Cardiac muscle cell (in vitro differentiated cells and primary cell): ENCODE measurements at places on chromosomes 16 and 17. TPM values are rescaled to one million over a fixed set of nuclear protein-coding genes. Genes with fewer than 3 reads are reported as not detected.

- peak overlapping the region; percentile 50 for H3K27ac ChIP-seq
- H3K27me3 ChIP-seq, result no peaks in the 10 kb centered on the region
- peaks cover 3% of the 10 kb centered on the region for H3K36me3 ChIP-seq
- peaks cover 5% of the 10 kb centered on the region for H3K4me1 ChIP-seq
- no peak for DNase-seq
Observed at GRCh38 chr16:468068-468821, 42.8 kb downstream of the RAB11FIP3 start.

- DNase-seq, result no peak
- H3K4me1 ChIP-seq, result no peaks in the 10 kb centered on the region
- H3K4me3 ChIP-seq, result no peak overlapping the region
- no peak overlapping the region for H3K27ac ChIP-seq
- H3K27me3 ChIP-seq, result peaks cover 6% of the 10 kb centered on the region
- H3K36me3 ChIP-seq, result no peaks in the 10 kb centered on the region
Observed at GRCh38 chr16:65658349-65658748, 536.5 kb upstream of the CDH11 start.

GRCh38 chr17:72529386-72529785 is 408.6 kb downstream of the SOX9 start:
- DNase-seq, result no peak
- no peak overlapping the region for H3K27ac ChIP-seq
- no peaks in the 10 kb centered on the region for H3K27me3 ChIP-seq
- no peak overlapping the region for H3K4me3 ChIP-seq

- peaks cover 7% of the 10 kb centered on the region for H3K4me1 ChIP-seq
- H3K27me3 ChIP-seq, result no peaks in the 10 kb centered on the region
- no peak for DNase-seq
- no peak overlapping the region for H3K4me3 ChIP-seq
- no peaks in the 10 kb centered on the region for H3K36me3 ChIP-seq
Observed at GRCh38 chr17:58617563-58617962, 74.3 kb downstream of the TEX14 start.

- H3K27ac ChIP-seq, result no peak overlapping the region
- no peaks in the 10 kb centered on the region for H3K4me1 ChIP-seq
- no peaks in the 10 kb centered on the region for H3K27me3 ChIP-seq
Observed at GRCh38 chr17:72771734-72772133, 320.8 kb downstream of the SLC39A11 start.

DNA sequence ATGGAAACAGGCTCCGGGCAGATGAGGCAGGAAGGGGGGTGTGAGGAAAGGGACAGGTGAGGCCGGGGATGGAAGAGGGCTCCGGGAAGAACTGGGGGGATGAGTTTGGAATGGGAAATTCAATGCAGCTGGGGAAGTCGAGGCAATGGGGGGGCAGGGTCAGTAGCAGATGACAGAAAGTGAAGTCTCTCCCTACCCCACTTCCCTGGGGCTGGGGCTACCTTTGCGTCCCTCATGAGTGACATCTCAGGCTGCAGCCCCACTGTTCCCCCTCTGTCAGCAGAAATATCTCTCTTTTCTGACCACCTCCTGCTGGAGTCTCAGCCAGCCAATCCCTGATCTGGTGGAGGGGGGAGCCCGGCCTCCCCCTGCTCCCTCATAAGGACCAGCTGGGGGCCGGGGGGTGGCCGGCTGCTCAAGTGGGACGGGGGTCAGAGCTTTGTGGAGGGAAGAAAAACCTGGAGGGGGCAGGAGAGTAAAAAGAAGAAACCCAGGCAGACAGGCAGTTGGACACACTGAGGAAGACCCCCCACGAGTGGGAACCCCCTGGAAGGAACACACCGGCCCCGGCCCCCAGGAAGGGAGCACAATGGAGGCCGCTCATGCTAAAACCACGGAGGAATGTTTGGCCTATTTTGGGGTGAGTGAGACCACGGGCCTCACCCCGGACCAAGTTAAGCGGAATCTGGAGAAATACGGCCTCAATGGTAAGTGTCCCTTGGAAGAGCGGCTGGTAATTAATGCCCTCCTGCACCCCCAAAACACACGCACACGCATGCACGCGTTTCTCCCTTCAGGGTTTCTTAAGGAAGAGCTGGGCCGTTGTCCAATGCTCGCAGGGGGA is at the start of gene ATP2A1:
Gene ATP2A1 (plus strand): TSS at position 406 of the 844 bp plus-strand sequence. CDS start 184 bp downstream, at position 590.
- no peak for DNase-seq
- peak within 1 kb of the TSS; percentile 39 for H3K27ac ChIP-seq
- H3K4me3 ChIP-seq, result peak within 1 kb of the TSS; percentile 65
- peaks cover 28% of the 10 kb centered on the region for H3K4me1 ChIP-seq
- H3K27me3 ChIP-seq, result no peaks in the 10 kb centered on the region
- no peaks in the 10 kb centered on the region for H3K36me3 ChIP-seq

GRCh38 chr17:47804461-47804860 is 17.1 kb downstream of the OSBPL7 start:
- no peak overlapping the region for H3K27ac ChIP-seq
- no peaks in the 10 kb centered on the region for H3K36me3 ChIP-seq
- H3K4me1 ChIP-seq, result peaks cover 16% of the 10 kb centered on the region
- H3K27me3 ChIP-seq, result peaks cover 9% of the 10 kb centered on the region
- H3K4me3 ChIP-seq, result no peak overlapping the region
- no peak for DNase-seq

GRCh38 chr17:45813048-45813725 is 29.1 kb downstream of the CRHR1 start:
- no peaks in the 10 kb centered on the region for H3K36me3 ChIP-seq
- no peaks in the 10 kb centered on the region for H3K4me1 ChIP-seq
- H3K27ac ChIP-seq, result no peak overlapping the region
- peak; percentile 29 for DNase-seq
- H3K4me3 ChIP-seq, result no peak overlapping the region

GRCh38 chr17:78510141-78511075 is 66.8 kb downstream of the DNAH17 start:
- no peak overlapping the region for H3K27ac ChIP-seq
- no peaks in the 10 kb centered on the region for H3K36me3 ChIP-seq
- H3K4me1 ChIP-seq, result no peaks in the 10 kb centered on the region
- H3K27me3 ChIP-seq, result no peaks in the 10 kb centered on the region
- no peak overlapping the region for H3K4me3 ChIP-seq
- DNase-seq, result no peak

DNA sequence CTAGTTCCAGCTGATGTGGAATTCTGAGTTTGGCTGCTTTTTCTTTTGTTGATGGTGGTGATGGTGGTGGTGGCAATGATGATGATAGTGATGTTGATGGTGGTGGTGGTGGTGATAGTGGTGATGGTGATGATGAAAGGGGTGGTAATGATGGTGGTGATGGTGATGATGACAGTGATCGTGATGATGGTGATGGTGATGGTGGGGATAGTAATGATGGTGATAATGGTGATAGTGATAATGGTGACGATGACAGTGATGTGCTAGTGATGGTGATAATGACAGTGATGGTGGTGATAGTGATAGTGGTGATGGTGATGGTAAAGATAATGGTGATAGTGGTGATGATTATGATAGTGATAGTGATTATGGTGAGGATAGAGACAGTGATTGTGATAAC is 61.5 kb downstream of the BMERB1 start:
- H3K27ac ChIP-seq, result no peak overlapping the region
- DNase-seq, result no peak
- H3K36me3 ChIP-seq, result no peaks in the 10 kb centered on the region
- no peaks in the 10 kb centered on the region for H3K27me3 ChIP-seq

GRCh38 chr16:19890901-19891300 is 6.3 kb upstream of the GPRC5B start:
- H3K4me1 ChIP-seq, result no peaks in the 10 kb centered on the region
- H3K36me3 ChIP-seq, result no peaks in the 10 kb centered on the region
- no peak overlapping the region for H3K4me3 ChIP-seq
- H3K27ac ChIP-seq, result no peak overlapping the region
- no peaks in the 10 kb centered on the region for H3K27me3 ChIP-seq

- H3K27ac ChIP-seq, result no peak overlapping the region
- no peaks in the 10 kb centered on the region for H3K4me1 ChIP-seq
Observed at GRCh38 chr17:41178341-41178740, 320 bp upstream of the KRTAP4-2 start.

- H3K27ac ChIP-seq, result no peak overlapping the region
- no peaks in the 10 kb centered on the region for H3K4me1 ChIP-seq
- no peak for DNase-seq
- H3K4me3 ChIP-seq, result no peak overlapping the region
- no peaks in the 10 kb centered on the region for H3K36me3 ChIP-seq
Observed at GRCh38 chr17:17457680-17458079, 19.1 kb upstream of the MED9 start.

GRCh38 chr16:16154281-16154951 is 68.9 kb downstream of the ABCC6 start:
- no peaks in the 10 kb centered on the region for H3K36me3 ChIP-seq
- H3K4me1 ChIP-seq, result no peaks in the 10 kb centered on the region
- H3K27me3 ChIP-seq, result no peaks in the 10 kb centered on the region
- no peak overlapping the region for H3K27ac ChIP-seq

DNA sequence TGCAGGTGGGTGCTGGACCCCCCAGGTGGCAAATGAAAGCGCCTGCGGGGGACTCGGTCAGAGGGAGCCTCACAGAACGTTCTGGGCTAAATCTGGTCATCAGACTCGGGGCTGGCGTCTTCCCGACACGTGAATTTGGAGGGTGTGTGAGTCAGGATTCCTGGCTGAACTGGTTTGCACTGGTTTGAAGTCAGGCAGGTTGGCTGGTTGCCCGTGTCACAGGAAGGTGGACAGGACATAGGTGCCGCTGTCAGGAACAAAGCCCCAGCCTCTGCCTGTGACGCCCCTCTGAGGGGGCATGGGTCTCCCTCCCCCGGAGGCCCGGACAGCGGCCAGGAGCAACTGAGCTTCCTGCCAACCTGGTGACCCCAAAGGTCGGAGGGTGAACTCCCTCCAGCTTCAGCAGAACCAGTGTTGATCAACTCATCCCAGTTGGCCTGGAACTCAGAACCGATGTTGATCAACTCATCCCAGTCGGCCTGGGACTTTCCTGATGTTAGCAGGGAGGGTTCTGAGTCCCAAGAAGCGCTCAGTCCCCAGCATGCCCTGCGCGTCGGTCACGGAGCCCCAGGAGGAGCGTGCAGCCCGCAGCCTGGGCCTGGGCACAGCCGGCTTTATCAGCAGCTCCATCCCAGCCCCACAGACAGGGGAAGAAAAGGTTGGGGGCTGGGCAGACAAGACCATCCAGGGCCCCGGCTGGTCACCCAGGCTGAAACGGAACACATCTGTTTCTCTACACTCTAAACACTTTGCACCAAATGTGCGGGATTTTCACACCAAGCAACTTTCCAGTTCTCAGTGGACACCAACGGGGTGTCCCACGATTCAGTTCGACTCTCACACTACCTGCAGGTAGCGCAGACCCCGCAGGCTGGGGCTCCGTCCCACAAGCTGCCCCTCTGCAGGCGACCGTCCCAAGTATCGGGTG is 14.4 kb upstream of the METRNL start:
- no peak overlapping the region for H3K4me3 ChIP-seq
- no peak overlapping the region for H3K27ac ChIP-seq
- no peaks in the 10 kb centered on the region for H3K36me3 ChIP-seq
- no peaks in the 10 kb centered on the region for H3K27me3 ChIP-seq

DNA sequence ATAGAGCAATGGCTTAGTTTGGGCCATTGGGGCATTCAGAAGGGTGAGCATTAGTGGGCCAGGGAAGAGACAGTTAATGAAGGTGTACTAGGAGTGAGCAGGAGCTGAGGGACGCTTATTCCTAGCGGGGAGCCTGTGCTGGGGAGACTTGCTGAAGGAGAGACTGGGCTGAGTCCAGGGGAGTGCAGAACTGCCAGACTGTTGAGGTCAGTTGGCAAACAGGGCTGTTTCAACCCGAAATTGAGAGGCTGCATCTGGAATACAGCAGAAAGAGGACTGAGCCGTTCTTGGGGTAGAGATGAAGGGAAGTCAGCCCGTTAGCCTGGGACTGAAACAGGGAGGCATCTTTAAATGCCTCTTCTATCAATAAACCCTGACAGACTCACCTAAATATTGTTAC is 33.2 kb downstream of the MAP2K6 start:
- H3K36me3 ChIP-seq, result no peaks in the 10 kb centered on the region
- H3K27ac ChIP-seq, result no peak overlapping the region
- H3K4me3 ChIP-seq, result no peak overlapping the region
- no peak for DNase-seq

DNA sequence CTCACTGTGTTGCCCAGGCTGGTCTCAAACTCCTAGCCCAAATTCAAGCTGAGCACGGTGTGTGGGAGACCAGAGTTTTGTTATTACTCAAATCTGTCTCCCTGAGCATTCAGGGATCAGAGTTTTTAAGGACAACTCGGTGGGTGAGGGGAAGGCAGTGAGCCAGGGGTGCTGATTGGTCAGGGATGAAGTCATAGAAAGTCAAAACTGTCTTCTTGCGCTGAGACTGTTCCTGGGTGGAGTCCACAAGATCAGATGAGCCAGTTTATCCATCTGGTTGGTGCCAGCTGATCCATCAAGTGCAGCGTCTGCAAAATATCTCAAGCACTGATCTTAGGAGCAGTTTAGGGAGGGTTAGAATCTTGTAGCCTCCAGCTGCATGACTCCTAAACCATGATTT is 346.3 kb downstream of the TMEM114 start:
- H3K4me1 ChIP-seq, result no peaks in the 10 kb centered on the region
- no peaks in the 10 kb centered on the region for H3K36me3 ChIP-seq
- H3K27me3 ChIP-seq, result no peaks in the 10 kb centered on the region
- no peak for DNase-seq

DNA sequence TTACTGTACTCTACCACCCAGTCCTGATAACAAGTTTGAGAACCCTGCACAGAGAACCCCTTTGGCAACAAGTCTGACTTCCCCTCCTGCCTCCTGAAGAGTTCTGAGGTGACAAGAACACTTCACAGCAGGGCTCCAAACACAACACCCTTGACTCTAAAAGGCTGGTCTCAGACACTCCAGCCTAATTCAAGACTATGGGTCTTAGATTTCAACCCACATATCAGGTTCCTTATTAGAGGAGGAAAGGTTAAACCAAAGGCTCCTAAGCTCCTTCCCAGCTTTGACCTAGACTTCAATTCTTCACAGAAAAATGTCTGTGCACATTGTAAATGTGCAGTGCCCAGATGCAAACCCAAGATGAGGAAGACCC is 23.0 kb downstream of the RANBP10 start:
- H3K36me3 ChIP-seq, result no peaks in the 10 kb centered on the region
- DNase-seq, result no peak
- no peaks in the 10 kb centered on the region for H3K4me1 ChIP-seq
- H3K4me3 ChIP-seq, result no peak overlapping the region

- DNase-seq, result no peak
- H3K36me3 ChIP-seq, result no peaks in the 10 kb centered on the region
- no peak overlapping the region for H3K27ac ChIP-seq
- H3K27me3 ChIP-seq, result no peaks in the 10 kb centered on the region
- no peaks in the 10 kb centered on the region for H3K4me1 ChIP-seq
Observed at GRCh38 chr16:10120953-10121352, 61.3 kb downstream of the GRIN2A start.

Gene SHISA9
- 0.03 TPM in 1 of 2 replicates, not detected in the other for total RNA-seq

Gene THRA
- 78.1 and 87.0 TPM in 2 replicates for total RNA-seq

Gene NSMCE1
- total RNA-seq, result 14.2 and 28.2 TPM in 2 replicates

Gene KRT39
- not detected in 2 replicates for total RNA-seq
